Astrocyte of the cerebellum (primary cell): ENCODE measurements at places on chromosomes 2 and 18.

GRCh38 chr2:210072493-210072892, 70.1 kb downstream of the RPE start:
- no peak for DNase-seq

DNA sequence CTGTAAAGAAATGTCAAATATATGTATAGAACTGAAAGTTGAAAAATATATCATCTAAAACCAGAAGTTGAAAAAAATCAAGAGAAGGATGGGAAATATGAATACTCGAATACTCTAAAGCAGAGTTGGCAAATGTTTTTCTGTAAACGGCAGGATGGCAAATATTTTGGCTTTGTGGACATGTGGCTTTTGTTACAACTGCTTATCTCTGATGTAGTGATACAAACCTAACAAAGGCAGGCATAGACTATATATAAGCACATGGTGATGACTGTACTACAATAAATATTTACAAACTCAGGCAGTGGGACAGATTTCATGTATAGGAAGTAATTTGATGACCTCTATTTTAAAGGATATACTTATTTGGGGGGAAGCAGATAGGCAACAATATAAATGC, 224.6 kb upstream of the LRRTM4 start:
- DNase-seq = no peak

GRCh38 chr2:15810477-15811150, 129.7 kb upstream of the MYCN start:
- no peak for DNase-seq

- DNase-seq = no peak
Measured at GRCh38 chr18:23921716-23922285, 92.8 kb upstream of the TTC39C start.

DNA sequence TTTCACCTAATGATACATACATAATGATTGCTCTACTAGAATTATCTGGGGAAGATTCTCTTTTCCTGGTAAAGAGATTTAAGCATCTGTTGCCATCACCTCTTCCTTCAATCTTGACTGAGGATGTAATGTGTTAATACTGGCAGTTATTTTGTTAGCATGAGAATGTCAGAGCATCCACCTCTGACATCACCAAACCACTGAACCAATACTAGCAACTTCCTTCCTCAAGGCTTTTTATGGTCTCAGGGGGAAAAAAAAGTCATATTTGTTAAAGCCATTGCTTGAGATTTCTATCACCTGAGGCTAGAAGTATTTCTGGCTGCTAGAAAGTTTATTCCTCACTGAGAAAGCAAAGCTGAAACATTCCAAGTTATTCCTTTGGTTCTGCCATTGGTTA, 48.5 kb downstream of the DSEL start:
- DNase-seq = no peak

DNA sequence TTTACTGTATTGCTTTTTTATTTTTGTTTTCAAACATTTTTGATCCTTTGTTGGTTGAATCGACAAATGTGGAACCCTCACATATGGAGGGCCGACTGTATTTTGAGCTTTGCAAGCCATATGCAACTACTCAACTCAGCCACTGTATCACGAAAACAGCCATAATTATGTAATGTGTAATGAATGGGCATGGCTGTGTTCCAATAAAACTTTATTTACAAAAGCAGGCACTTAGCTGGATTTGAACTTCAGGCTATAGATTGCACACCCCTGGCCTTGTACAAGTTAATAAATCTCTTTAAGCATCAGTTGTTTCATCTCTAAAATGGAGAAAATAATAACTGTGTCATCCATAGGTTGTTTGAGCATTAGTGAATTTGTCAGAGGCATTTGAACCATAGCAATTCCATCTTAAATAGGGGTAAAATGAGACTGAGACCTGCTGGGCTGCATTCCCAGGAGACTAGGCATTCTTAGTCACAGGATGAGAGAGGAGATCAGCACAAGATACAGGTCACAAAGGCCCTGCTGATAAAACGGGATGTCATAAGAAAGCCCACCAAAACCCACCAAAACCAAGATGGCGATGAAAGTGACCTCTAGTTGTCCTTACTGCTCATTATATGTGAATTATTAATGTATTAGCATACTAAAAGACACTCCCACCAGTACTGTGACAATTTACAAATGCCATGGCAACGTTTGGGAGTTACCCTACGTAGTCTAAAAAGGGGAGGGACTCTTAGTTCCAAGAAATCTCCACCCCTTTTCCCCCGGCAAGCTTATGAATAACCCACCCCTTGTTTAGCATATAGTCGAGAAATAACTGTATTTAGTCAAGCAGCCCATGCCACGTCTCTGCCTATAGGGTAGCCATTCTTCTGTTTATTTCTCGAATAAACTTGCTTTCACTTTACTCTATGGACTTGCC, 13.7 kb upstream of the LTBP1 start:
- no peak for DNase-seq

DNA sequence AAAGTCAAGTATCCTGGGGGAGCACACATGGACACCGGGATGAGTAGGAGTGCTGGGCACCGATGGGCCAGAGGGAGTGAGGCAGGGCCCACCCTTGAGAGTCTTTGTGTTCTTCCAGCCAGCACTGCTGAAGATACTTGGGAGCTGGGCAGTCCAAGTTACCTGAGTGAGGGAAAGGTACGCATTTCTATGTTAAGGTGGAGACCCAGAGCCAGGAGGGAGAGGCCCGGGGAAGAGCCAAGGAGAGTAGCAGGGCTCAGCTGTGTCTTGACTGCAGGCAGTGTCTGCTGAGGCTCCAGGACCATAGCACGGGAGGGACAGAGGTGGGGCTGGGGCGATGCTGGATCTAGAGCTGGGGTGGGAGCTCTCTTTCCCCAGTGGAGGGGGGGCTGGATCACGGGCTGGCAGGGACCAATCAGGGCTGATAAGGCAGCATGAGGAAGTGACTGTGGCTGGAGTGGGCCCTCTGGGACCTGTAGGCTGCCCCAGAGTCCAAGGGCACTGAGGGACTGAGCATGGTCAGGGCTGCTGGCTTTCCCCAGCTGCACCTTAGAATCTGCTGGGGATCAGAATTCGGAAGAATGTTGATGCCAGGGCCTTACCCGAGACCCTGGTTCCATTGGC, 289.2 kb downstream of the PHLPP1 start:
- DNase-seq = no peak
